ENCODE measurements at places on chromosomes 3 and 15.

DNA sequence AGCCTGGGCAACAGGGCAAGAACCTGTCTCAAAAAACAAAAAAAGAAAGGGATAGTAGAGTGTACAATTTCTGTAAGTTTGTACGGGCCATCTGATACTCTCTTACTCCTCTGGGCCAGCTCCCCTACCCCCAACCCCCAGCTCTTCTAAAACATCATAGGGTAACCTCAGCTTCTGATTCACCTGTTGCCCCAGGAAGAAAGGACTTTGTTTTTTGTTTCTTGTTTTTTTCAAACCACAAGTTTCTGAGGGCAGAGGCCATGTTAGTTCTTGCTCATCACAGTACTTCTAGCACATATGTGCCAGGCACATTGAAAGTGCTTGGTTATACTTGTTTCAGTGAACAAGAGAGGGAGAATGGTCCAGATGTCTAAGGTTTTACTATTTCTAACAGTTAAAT lies 20.2 kb downstream of the ATOSA start:
- DNase-seq: no peak

DNA sequence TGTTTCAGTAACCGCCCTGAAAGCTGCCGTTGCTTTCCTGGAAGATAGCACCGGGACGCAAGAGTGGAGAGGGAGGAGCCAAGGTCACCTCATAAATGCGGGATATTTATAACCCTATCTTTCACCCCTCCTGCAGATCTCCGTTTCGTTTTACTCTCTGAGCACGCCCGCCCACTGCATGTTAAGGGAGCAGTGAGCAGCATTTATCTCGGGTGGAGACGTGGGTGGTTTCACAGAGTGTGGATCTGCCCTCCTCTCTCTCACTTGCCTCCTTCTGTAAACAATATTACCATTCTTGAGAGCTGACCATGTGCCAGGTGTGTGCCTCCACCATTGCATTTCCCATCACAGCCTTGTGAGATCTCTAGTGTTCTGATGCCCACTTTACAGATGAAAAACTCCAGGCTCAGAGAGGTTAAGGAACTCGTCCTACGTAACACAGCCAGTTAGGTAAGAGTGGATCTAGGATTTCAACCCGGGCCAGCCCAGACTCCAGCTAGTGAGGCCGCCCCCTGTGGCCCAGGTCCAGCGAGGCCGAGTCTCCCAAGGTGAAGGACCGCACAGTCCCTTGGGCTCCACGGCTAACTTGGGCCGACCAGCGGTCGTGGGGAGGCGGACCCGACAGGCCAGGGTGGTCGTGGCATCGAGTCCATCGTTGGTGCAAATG lies 16.9 kb upstream of the SEMA4B start:
- DNase-seq: peak; percentile 42

DNA sequence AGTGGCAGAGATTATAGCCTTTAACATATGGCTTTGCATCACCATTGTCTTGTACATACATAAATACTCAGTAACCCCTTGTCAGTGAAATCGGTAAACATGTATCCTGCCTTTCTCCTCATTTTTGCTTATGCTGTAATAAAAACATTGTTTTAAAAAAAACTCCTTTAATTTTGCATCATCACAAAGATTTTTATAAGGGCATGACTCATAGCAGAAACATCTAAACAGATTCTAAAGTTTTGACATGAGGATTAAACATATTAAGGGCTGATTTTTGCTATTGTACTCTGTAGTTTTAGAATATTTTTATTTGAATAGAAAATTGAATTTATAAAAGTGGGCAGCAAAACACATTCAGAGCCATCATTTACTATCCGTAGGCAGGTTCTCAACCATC lies 275.9 kb downstream of the ZIC4 start:
- no peak for DNase-seq

GRCh38 chr3:188319569-188319968 lies 165.6 kb downstream of the LPP start:
- DNase-seq: no peak

DNA sequence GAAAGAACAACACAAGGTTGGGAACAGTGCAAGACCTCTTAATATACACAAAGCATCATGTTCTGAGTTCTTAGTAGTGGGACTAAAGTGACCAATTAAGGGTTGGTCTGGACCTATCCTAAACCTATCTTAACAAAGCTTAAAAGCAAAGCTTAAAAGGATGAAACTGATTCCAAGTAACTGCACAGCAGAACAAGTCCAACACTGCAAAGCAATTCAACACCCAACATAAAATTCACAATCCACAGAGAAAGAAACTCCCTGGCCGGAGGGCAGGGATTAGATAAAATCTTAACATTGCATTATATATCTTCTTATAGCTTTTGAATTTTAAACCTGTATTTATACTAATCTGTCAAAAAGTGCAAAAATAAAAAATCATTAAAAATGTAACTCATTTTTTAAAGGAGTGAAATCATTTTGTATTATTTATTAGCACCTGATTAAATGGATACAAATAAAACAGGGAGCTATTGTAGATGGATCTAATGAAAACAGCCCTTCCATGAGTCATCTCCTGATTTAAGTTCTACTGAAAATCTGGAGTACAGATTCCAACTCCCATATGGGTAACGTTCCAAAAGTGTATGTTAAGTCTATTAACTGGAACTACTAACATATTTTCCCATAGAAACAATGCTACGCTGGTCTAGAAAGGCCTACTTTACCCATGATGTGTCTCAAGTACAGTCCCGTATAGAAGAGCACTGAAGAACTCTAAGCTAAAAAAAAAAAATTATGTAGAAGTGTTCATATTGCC lies 34.9 kb downstream of the PIK3R4 start:
- DNase-seq: no peak

DNA sequence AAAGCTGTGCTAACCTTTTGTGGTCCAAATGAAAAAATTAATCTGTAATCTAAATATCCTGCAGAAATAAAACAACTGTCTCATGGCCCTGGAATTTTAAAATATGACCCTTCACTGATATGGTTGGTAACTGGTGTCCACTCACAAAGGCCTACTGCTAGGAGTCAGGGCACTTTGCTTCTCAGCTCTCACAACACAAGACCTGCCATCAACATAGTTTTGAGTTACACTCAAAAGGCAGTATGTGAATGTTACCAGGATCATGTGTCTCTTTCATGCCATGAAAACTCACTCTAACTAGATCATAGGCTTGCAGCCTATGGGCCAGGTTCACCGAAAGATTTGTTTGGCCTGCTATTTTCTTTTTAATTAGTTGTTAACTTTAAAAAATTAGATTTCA lies 10.0 kb upstream of the MLF1 start:
- DNase-seq: no peak

All from NCI-H510A (cell line).